Ovary (tissue), 10 donors: ENCODE measurements at places on chromosomes 11 and 22. TPM values are rescaled to one million over a fixed set of nuclear protein-coding genes. Genes with fewer than 3 reads are reported as not detected.
A peak's percentile ranks its signal among the peaks of the same experiment; 100 is the strongest.

DNA sequence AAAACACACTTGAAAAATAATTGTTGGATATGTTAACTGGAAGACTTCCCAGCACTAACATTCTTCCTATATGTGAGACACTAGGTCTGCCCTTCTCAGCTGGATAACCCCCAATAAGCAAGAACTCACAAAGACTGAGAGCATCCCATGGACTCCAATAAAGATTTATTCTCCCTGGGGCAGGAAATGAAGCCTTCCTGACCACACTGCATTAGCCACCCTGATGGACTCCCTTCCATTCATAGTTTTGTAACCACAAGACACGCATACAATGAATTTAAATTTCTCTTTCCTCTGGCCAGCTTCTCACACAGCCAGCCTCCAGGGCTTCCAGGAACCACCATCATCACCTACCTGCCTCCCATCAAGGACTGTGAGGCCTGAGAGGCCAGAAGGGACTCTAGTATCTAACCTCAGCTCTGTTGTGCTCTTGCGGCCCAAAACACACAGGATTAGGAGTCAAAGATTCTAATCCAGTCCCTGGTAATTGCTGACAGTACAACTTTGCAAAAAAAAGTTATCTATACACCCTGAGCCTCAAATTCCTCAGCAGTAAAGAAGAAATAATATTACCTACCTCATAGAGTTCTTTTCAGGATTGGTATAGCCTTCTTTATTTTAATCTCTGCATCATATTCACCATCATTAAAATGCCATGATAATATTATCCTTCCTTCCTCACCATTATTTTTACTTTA, 45.6 kb upstream of the GDPD4 start:
- no peaks in the 10 kb centered on the region for H3K36me3 ChIP-seq
- no peak overlapping the region for H3K4me3 ChIP-seq
- H3K27ac ChIP-seq: no peak overlapping the region
- no peaks in the 10 kb centered on the region for H3K27me3 ChIP-seq
- no peak for DNase-seq

GRCh38 chr11:62103986-62104385, 19.8 kb upstream of the INCENP start:
- no peaks in the 10 kb centered on the region for H3K36me3 ChIP-seq
- H3K27me3 ChIP-seq: no peaks in the 10 kb centered on the region
- H3K4me1 ChIP-seq: peaks cover 9% of the 10 kb centered on the region
- peak overlapping the region; percentile 75 for H3K27ac ChIP-seq
- H3K4me3 ChIP-seq: no peak overlapping the region

- no peak overlapping the region for H3K27ac ChIP-seq
- H3K4me3 ChIP-seq: no peak overlapping the region
- H3K4me1 ChIP-seq: peaks cover 2% of the 10 kb centered on the region
- no peak for DNase-seq
- no peaks in the 10 kb centered on the region for H3K27me3 ChIP-seq
These were observed 149.8 kb upstream of the PITPNB start for GRCh38 chr22:28068826-28069225.

SYCE3 gene
- not detected for polyA plus RNA-seq

SSTR3 gene
- 1.6 TPM for polyA plus RNA-seq

PICK1 gene
- polyA plus RNA-seq: 33.3 TPM

DNA sequence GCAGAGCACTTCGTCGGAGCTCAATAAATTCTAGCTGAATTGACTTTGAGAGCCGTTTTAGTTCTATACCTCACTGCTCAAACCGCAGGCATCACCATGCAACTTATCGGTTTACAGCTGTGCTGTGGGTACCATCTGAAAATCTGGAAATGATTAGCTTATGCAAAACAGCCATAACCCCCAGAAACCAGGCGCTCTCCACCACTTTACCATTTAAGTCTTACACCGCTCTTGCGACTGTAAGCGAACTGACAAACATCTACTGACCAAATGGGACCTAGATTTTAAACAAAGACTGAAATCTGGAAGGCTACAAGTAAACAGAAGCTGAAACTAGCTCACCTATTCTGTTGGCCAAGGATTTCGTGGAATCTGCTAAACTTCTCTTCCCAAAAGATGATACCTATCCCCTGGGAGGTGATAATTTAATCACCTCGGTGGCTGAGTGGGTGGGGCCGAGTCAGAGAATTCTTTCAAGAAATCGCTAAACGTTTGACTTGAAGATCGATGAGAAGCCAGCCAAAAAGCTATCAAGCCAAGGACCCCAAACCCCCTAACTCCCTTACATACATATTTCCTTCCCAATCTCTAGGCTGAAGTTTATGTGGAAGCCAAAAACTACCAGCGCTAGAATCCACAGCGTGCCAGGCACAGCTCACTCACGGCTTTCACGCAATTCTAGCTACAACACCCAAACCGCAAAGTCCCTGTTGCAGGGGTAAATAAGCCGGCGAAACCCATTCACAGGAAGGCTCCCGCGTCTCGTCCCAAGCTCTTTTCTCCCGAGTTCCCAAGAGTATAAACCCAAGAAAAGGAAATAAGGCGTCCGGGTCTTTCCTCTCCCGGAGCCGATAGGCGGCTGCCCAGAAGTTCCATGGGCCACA, 644 bp downstream of the SPTY2D1 start:
- H3K27me3 ChIP-seq: no peaks in the 10 kb centered on the region
- no peaks in the 10 kb centered on the region for H3K36me3 ChIP-seq
- H3K4me3 ChIP-seq: peak overlapping the region; percentile 66
- peaks cover 3% of the 10 kb centered on the region for H3K4me1 ChIP-seq

- H3K27me3 ChIP-seq: no peaks in the 10 kb centered on the region
- no peak overlapping the region for H3K27ac ChIP-seq
These were observed 30.6 kb downstream of the APOL6 start for GRCh38 chr22:35678836-35679235.

DNA sequence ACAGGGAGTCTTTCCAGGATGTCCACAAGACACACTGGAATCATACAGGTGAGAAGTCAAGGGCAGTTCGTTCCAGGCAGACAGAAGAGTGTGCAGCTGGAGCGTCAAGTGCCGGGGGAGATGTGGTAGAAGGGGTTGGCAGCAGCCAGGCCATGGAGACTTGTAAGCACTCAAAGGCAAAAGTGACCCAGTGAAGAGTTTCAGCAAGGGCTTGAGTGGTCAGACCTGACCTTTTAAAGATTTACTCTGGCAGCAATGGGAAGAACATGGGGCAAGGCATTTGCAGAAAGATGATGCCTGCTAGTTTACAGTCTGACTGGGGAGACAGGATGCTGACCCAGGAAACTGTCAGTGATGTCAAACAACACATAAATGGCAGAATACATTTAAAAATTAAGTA, 29.0 kb downstream of the P4HA3 start:
- no peak overlapping the region for H3K27ac ChIP-seq
- no peaks in the 10 kb centered on the region for H3K36me3 ChIP-seq
- DNase-seq: no peak
- no peaks in the 10 kb centered on the region for H3K27me3 ChIP-seq
- H3K4me1 ChIP-seq: peaks cover 2% of the 10 kb centered on the region
- no peak overlapping the region for H3K4me3 ChIP-seq

OR52D1 gene
- not detected for polyA plus RNA-seq

GRCh38 chr11:18986744-18987143, 47.5 kb upstream of the MRGPRX1 start:
- no peak overlapping the region for H3K4me3 ChIP-seq
- H3K27ac ChIP-seq: no peak overlapping the region
- DNase-seq: no peak
- H3K27me3 ChIP-seq: no peaks in the 10 kb centered on the region

DNA sequence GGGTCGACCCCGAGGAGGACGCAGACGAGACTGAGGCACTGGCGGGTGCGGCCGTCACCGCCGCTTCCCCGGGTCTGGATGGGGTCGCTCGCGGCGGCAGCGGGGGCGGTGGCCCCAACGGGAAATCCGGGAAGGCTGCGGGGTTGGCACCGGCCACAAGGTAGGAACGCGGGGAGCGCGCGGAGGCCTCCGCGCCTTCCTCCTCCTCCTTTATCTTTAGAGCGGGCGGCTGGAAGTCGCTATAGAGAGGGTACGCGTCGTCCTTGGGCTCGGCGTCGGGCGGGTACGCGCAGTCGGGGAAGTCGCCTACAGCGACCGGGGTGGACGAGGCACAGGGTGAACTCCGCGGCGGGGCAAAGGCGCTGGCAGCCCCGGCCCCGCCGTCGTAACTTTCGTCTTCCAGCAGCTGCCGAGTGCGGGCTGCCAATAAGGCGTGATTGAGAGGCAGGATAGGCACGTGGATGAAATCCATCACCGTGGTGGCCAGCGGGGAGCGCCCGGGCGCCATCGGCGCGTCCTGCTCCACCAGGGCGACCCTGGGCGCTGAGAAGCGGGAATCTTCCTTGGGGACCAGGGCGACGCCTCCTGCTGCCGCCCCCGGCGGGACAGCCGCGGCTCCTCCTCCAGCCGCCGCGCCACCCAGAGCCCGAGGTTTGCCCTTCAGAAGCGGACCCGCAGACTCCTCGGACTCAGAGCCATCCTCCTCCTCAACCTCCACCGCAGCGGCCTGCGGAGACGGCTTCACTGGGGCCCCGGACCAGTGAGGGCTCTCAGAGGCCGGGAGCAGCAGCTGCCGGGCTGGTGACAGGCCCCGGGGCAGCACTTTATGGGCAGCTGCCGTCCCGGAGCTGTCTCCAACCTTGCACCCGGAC, 1.7 kb downstream of the PGR start:
- H3K36me3 ChIP-seq: no peaks in the 10 kb centered on the region
- peak overlapping the region; percentile 90 for H3K27ac ChIP-seq
- H3K27me3 ChIP-seq: no peaks in the 10 kb centered on the region
- peak overlapping the region; percentile 74 for H3K4me3 ChIP-seq
- H3K4me1 ChIP-seq: peaks cover 2% of the 10 kb centered on the region

DNA sequence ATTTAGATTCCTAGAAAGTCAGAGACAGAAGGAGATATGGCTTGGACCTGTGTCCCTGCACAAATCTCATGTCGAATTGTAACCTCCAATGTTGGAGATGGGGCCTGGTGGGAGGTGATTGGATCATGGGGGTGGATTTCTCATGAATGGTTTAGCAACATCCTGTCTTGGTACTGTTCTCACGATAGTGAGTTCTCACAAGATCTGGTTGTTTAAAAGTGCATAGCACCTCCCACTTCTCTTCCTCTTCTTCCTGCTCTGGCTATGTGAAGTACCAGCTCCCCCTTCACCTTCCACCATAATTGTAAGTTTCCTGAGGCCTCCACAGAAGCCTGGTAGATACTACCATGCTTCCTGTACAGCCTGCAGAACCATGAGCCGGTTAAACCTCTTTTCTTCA, 27.6 kb upstream of the PAMR1 start:
- DNase-seq: no peak
- no peak overlapping the region for H3K4me3 ChIP-seq
- no peaks in the 10 kb centered on the region for H3K27me3 ChIP-seq
- H3K36me3 ChIP-seq: no peaks in the 10 kb centered on the region
- H3K4me1 ChIP-seq: no peaks in the 10 kb centered on the region
- no peak overlapping the region for H3K27ac ChIP-seq

DNA sequence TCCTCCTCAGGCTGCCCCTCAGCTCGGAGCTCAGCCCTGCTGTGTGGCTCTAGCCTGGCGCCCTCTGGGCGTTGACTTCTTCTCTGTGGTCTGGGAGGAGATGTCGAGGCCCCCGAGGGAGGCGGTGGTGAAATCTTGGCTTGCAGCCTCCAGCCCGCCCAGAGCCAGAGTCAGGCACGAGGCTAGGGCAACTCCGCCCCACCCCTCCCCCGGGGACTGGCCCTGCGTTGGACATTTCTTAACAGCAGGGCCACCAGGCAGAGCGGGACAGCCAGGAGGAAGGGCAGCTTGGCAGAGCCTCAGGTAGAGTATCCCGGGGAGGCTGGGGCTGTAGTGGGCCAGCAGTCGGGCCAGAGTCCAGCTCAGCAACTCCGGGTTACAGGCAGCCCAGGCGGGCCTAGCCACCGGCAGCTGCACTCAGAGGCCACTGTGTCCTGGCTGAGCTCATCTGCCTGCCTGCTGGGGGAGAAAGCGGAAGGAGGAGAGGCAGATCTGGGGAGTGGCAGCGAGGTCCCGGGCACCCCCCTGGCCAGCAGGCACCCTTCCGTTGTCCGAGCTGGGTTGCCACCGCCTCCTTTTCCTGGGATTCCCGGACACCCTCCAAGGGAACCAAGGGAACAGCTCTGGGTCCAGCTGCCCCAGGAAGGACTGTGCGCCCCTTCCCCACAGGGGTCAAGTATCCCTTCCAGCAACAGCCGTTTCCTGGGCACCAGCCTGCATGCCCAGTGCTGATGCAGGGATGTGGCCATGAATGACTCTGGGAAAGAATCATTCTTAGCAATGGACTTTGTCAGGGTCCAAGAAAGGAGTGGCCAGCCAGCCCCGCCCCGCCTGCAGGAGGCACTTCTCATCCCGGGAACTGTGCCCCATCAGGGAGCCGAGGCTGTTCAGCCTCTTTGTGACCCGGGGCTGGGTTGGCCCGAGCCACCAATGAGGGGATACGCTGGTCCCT, at the start of gene ALDH3B1:
Gene ALDH3B1, plus strand, starts transcription at position 238 of the 952 bp plus-strand sequence. CDS start 4,971 bp downstream, outside the sequence.
- H3K4me3 ChIP-seq: peak within 1 kb of the TSS; percentile 9
- H3K27me3 ChIP-seq: no peaks in the 10 kb centered on the region
- peaks cover 10% of the 10 kb centered on the region for H3K4me1 ChIP-seq
- peak within 1 kb of the TSS; percentile 43 for H3K27ac ChIP-seq
- no peaks in the 10 kb centered on the region for H3K36me3 ChIP-seq

- no peak overlapping the region for H3K4me3 ChIP-seq
- H3K27ac ChIP-seq: no peak overlapping the region
- no peaks in the 10 kb centered on the region for H3K4me1 ChIP-seq
- no peaks in the 10 kb centered on the region for H3K36me3 ChIP-seq
- no peaks in the 10 kb centered on the region for H3K27me3 ChIP-seq
- no peak for DNase-seq
These were observed 90.4 kb upstream of the YWHAH start for GRCh38 chr22:31853736-31854495.

DNA sequence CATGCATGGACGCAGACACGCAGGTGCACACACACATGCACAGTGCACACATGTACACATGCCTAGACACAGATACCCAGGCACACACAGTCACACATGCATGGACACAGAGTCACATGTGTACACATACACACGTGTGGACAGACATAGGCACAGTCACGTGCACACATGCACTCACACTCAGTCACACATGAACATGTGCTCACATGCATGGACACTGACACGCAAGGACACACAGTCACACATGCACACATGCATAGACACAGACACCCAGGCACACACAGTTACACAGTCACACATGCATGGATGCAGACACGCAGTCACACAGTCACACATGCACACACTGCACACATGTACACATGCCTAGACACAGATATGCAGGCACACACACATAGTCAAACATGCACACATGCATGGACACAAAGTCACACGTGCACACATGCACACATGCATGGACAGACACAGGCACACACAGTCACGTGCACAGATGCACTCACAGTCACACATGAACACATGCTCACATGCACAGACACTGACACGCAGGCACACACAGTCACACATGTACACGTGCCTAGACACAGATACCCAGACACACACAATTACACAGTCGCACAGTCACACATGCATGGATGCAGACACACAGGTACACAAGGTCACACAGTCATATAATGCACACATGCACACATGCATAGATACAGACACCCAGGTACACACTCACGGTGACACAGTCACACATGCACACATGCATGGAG, 16.8 kb downstream of the MUC2 start:
- no peak overlapping the region for H3K4me3 ChIP-seq
- H3K36me3 ChIP-seq: no peaks in the 10 kb centered on the region

DNA sequence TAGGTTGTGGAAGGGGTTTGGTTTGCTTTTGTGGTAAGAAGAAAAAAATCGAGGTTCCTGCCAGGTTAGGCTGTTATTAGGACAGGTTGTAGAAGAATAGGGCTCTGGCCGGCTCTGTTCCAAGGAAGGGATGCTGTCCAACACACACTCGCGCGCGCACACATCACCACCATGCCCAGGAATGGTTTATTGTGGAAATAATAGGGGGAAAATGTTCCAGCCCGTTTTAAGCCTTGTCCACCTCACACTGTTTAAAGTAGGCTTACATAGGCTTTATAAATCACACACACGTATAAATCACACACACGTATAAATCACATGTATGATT, 1.2 kb upstream of the ARHGAP20 start:
- DNase-seq: no peak
- peaks cover 6% of the 10 kb centered on the region for H3K4me1 ChIP-seq
